ENCODE measurements at places on chromosomes 1 and 21.

GRCh38 chr1:63435161-63435560, 67.7 kb downstream of the ALG6 start:
- DNase-seq = no peak

- no peak for DNase-seq
These were observed 3.2 kb upstream of the CACNA1S start for GRCh38 chr1:201115390-201115937.

DNA sequence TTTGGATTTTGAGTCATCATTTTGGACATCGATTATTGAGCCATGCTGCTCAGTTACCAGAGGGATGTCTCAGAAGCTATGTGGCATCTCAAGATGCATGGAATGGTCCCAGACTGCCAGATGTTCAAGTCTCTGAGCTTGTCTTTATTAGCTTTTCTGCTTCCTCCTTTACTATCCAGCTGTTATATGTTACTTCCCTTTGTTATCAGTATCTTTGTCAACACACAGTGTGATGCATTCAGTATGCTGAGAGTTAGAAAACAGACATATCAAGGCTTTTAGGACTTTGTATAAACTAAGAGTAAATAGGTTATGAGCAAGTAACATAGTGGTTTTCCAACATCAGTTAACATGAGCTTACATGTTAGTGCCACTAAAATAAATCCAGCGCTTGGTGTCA, 474.5 kb downstream of the DSCAM start:
- DNase-seq = no peak

GRCh38 chr1:8862528-8862927, 16.0 kb downstream of the ENO1 start:
- DNase-seq = peak; percentile 59

- DNase-seq = no peak
These were observed 39.4 kb downstream of the LTN1 start for GRCh38 chr21:28953247-28953646.

DNA sequence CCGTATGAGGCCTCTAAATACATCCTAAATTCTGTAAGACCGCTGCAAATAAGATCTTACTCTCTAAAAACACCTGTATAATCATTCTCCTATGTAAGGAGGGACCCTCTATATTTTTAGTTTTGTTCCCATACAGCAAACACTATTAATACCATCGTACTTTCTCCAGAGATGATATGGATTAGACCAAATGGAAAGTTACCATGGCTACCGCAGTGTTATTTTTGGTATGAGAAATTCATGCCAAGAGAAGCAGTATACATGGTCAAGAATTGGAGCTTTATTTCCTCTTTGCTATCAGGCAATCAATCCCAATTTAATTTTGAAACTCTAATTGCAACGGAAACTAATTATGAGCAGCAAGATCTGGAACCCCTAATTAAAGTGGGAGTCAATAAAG, 70.0 kb downstream of the BCAR3 start:
- no peak for DNase-seq

GRCh38 chr1:3633344-3634058, 8.7 kb downstream of the TPRG1L start:
- DNase-seq = no peak

DNA sequence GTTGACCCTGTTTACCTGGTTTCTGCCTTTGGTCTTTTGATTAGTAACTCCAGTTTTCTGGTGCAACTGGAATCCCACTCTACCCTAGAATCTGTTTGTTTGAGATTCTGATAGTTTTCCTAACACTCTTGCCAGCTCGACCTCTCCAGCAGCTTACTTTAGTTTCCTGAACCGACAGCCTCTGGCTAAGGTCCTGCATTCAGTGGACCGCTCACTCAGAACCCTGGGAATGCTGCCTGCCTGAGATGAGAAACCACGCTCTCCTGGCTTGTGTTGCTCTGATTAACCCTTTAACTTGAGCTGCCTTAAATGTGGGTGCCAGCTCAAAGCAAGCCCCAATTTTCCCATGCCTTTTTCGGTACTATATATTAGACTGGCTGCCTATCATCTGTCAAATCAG, 45.3 kb upstream of the SIPA1L2 start:
- no peak for DNase-seq

GRCh38 chr1:19735440-19736127, 64.1 kb downstream of the TMCO4 start:
- no peak for DNase-seq

DNA sequence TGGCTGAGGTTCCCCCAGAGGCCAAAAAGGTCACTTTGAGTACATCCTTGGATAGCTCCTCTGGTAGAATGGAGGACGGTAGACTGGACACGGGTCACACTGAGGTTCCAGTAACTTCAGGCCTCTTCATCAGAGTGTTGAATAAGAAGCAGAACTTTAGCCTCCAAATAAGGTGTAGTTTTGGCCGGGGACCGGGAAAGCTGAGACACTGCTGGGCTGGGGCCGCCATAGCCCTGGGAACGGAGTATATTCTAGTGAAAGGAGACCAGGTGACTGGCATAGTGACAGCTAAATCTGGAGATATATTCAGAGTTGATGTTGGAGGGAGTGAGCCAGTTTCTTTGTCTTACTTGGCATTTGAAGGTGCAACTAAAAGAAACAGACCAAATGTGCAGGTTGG, 84.1 kb downstream of the EVA1C start:
- DNase-seq = no peak

- no peak for DNase-seq
These were observed 73.9 kb upstream of the ANGPTL1 start for GRCh38 chr1:178944729-178945128.

- peak; percentile 54 for DNase-seq
These were observed 28.2 kb upstream of the KHDRBS1 start for GRCh38 chr1:31985430-31985829.

- no peak for DNase-seq
These were observed 20.4 kb upstream of the YTHDF2 start for GRCh38 chr1:28716336-28716735.

DNA sequence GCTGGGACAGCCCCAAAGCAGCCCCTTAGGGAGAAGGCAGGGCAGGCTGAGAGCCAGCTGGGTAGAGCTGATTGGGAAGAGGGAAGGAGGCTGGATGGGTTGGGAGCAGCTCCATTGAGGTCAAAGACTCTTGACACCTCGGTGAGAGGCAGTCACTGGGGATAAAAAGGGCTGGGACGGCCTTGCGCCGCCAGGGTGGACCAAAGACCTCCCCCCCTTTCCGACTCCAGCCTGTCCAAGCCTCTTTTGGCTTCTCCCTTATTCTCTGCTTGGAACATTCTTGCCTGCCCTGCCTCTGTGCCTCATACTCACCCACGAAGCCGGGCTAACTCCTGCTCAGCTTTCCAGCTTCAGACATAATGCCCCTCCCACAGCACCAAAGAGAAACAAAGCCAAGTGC, 51.1 kb downstream of the LRRC38 start:
- DNase-seq = no peak

- peak; percentile 81 for DNase-seq
These were observed 13.2 kb upstream of the HMGCL start for GRCh38 chr1:23838401-23838866.

GRCh38 chr1:33143176-33143575, 38.7 kb downstream of the TRIM62 start:
- no peak for DNase-seq

- no peak for DNase-seq
These were observed 6.2 kb upstream of the OXCT2 start for GRCh38 chr1:39777306-39777705.

DNA sequence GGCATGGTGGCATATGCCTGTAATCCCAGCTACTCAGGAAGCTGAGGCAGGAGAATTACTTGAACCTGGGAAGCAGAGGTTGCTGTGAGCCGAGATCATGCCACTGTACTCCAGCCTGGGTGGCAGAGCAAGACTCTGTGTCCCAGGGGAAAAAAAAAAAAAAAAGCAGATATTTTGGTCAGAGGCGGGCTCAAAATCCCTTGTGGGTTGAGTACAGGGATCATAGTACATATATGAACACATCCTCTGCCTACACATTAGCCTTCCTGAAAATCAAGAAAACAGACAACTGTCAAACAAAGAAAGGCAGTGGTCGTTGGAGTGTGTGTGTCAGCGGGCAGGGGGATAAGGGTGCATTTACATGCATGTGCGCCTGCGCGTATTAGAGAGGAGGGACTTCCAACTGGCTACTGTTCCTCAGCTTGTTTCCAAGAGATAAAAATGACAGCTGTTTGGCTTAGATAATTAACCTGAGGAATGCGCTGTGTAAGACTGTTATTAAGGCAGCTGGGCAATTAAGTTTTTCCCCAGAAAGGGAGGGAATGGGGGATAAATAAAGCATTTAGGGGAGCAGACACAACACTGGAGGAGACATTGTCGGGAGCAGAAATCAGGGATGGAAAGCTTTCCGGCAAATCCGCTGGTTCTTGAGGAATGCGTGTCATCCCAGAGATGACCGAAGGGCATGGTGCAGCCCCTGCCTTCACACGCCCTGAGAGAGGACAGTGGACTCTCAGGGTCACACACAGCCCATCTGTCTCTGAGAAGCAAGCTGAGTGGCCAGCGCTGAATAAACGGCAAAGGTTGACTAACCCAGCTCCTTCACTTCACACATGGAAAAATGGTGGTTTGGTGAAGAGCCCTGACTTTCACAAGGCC, 6.4 kb downstream of the LAMB3 start:
- DNase-seq = no peak

DNA sequence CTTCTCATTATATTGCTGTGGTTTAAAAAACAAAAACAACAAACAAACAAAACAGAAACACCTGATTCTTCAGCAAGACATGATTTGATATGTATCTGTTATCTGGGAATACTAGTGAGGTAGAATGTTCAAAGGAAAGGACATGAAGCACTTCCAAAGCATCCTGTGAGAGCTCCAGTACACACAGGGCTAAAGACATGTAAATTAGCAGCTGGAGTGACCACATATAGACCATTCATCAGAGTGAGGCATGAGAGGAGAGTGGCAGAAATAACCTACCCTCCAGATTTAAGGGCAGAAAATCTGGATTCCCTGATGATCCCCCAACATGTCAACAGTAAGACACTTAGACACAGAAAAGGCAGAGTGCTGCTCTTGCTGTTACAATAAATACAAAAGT, 260.5 kb upstream of the CHRM3 start:
- no peak for DNase-seq

GRCh38 chr1:159841749-159842148, 15.1 kb downstream of the SLAMF8 start:
- DNase-seq = no peak

- DNase-seq = no peak
These were observed 213.5 kb upstream of the PTGFR start for GRCh38 chr1:78277253-78277652.

DNA sequence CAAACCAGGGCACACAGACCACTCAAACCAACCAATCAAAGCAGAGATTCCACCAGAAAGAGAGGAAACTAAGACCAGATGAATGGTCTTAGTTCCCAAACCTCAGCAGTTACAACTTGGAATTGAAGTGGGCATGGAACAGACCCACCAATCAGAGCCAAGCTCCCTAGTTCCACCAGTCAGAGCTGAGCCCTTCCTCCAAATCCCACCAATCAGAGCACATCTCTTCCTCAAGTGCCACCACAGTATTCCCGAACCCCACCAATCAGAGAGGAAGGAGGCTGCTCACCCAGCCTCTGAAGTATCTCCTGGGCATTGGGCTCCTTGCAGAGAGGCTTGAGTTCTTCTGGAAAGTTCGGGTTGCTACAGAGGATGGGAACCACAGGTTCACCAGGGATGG, 1.4 kb downstream of the GUCA2A start:
- DNase-seq = no peak

GRCh38 chr1:12113433-12114339, 50.6 kb downstream of the TNFRSF8 start:
- no peak for DNase-seq

DNA sequence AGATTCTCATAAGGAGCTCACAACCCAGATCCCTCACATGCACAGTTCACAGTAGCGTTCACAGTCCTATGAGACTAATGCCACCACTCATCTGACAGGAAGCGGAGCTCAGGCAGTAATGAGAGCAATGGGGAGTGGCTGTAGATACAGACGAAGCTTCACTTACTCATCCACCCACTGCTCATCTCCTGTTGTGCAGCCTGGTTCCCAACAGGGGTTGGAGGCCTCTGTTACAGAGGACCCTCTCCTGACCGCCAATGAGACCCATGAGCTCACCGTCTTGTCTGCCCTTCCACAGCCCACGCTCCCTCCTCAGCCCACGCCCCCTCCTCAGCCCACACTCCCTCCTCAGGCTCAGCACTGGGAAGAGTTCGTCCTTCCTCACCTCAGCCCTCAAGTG, 39.6 kb downstream of the RSPH1 start:
- DNase-seq = peak; percentile 43

DNA sequence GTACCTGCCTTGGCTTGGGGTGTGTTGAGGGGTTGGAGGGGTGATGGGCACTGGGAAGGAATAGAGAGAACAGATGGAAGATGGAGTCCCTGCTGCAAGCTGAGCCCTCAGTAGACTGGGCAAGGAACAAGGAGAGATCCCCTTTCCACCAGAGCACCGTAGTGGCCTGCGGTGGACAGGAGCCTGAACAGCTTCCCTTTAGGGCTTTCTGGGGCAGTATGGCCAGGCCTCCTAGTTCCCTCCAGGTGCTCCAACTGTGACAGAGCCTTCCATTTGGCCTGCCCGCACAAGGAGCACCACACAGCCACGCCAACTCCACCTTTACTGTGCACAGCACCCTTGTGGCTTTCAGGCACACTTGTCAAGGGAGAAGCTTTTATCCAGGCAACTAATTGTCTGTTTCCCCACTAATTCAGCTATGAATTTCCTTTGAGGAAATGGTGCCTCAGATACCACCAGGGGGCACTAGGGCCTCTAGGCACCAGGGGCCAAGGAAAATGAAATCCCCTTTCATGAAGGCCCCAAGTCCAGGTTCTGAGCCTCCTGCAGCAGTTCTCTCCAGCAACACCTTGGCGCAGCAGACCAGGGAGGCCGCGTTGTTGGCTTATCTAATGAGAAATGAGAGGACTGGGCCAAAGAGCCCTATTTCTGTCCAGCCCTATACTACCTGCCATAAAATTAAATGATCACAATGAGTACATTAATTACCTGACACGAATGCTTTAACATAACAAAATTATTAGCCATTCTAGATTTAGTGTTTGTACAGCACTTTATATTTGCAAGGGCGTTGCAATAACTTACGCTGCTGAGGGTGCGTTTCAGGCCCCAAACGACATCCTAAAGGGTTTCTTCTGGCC, 23.1 kb upstream of the ERI3 start:
- peak; percentile 51 for DNase-seq

DNA sequence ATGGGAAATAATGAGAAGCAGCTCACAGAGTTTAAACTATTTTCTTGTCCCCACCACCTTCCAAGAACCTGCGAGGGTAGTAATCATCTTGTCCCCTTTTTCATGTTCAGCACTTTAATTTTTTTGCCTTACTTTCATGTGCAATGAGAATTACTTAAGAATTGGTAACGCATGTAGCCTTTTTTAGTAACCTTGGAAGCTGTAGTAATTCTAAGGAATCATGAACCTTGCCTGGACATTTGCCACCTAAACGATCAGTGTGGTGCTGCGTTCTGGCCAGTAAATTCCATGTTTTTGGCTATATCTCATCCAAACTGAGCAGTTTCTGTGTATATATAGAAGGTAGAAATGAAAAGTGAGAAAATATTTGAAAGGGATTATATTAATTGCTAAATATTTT, 3.9 kb upstream of the VAMP3 start:
- no peak for DNase-seq

- DNase-seq = no peak
These were observed 153.4 kb downstream of the ETS2 start for GRCh38 chr21:38958940-38959691.

All from CD4-positive, alpha-beta T cell treated with Interleukin-21 for 1 hour (primary cell).